ENCODE measurements at places on chromosomes 1 and 21.
A peak's percentile ranks its signal among the peaks of the same experiment; 100 is the strongest.

DNA sequence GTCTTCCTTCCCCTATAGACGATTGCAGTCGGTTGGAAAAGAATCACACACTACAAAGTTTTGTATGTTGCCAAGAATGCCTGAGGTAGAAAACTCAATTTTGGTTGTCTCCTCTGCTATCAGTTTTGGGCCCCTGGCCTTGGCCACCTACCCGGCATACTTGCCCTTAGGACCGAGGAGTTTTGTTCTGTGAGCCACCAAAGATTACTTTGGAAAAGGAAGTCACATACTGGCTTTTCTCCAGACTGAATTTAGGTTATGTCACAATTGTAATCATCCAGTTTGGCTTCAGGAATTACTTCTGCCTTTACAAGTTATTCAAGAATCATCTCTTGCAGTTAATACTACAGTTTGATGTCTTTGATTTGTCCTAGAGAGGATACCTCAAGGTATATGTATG is 71.4 kb downstream of the RGL1 start:
- no peak for DNase-seq

DNA sequence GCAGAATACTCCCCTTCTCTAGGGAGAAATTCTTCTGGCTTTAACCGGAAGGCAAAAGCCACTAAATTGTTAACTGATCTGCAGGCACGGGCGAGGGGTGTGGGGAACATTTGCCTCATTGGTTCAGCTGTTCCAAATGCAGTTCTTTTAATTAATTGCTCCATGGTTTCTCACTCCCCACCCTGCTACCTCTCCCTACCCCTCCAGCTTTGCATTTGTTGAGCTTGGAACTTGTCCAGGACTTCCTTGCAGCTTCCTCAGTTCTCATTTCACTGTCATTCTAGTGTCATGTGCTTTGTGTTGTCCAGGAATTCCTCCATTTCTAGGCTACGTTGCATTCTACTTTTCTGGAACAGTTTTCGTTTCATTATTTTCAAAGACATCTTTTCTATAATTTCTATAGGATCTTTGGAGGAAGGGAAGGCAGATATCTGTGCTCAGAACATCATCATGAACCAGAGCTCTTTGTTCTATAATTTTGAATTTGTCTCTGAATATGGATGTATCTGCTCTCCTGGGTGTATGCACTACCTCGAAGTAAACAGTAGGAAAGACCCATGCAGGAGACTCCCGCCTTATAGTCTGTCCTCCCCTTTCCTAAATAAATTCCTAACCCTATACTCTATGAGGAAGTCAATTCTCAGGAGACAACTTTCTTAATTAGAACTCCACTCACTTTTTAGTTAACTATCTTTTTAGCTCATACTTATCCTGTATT is 132.4 kb upstream of the LMO4 start:
- DNase-seq: peak; percentile 12

DNA sequence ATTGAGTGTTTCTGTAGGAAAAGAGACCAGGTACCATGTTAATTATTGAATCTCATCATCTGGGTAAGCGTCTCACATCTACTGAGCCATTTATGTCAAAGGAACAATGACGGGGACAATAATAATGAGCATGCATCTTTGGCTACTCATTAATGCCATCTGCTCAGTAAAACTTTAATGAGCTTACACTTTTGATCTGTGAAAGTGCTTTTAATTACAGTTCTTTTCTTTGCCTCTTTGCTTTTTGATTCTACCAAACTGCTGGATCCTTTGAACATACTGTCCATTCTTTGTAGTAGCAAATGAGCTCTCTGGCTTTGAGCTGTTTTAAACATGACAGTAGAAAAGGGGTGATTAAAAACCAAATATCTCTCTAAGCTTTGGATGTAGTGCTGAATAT is 181.2 kb upstream of the IVNS1ABP start:
- DNase-seq: no peak

GRCh38 chr1:231039161-231040018 is 664 bp downstream of the FAM89A start:
- DNase-seq: peak; percentile 44

DNA sequence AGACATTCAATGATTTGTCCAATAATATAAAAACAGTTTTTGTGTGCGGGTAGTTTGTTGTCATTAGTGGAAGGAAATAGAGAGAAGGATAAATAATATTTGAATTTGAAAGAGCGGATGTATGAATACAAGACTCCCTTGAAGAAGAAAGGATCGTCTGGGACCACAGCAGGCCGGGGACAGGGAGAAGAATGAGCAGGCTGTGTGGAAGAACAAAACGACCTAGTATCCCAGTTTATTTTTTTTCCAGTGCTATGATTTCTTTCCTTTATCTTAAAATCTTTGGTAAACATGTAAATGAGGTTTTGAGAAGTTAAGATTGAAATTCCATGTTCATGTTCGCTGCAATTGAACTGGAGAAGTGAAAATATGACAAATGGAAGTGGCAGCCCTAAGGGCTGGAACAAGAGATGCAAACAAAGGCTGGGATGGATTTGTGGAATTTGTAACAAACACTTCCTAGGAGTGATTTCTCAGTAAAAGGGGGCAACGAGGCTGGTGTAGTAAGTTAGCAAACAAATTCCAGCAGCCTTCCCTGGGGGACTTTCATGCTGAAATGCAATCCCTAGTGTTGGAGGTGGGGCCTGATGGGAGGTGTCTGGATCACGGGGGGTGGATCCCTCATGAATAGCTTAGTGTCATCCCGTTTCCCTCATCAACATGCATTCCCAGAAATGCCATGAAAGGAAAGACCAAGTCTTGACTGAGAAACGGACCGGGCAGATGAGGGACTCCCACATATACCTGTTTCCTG is 10.2 kb upstream of the IFI16 start:
- peak; percentile 98 for DNase-seq

- no peak for DNase-seq
These were observed 132.4 kb upstream of the TMEM51 start for GRCh38 chr1:15020943-15021745.

DNA sequence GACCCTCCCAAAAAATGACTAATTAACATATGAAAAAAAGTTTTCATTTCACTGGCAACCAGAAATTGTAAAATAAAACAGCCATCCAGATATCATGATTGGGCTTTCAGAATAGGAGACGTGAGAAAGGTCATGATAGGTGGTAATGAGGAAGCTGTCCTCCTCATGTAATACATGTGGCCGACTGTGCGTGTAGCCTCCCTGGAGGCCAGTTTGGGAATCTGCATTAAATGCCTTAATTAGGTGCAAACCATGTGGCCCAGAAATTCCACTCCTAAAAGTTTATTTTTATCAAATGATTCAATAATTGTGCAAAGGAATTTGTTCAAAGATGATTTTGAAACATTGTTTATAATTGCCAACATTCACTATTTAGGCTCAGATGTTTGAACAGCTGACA is 127.6 kb upstream of the C1orf105 start:
- DNase-seq: no peak

- DNase-seq: peak; percentile 93
These were observed 161.7 kb downstream of the FCRL5 start for GRCh38 chr1:157390651-157391050.

- DNase-seq: no peak
These were observed 42.5 kb downstream of the TMCC2 start for GRCh38 chr1:205270271-205270670.

- no peak for DNase-seq
These were observed 9.2 kb downstream of the PSRC1 start for GRCh38 chr1:109273570-109274288.

DNA sequence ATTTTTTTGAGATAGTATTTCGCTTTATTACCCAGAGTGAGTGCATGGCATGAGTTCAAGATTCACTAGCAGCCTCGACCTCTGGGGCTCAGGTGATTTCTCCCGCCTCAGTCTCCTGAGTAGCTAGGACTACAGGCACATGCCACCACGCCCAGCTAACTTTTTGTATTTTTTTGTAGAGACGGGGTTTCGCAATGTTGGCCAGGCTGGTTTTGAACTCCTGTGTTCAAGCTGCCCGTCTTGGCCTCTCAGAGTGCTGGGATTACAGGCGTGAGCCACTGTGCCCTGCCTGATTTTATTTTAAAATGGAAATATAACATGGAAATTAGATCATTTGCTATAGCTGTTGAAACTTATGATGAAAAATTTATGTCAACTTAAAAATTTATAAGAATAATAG is 30.1 kb downstream of the RTCA start:
- no peak for DNase-seq

Measured in fibroblast of skin of back (primary cell).